ENCODE measurements at places on chromosomes 3 and 15. TPM values are rescaled to one million over a fixed set of nuclear protein-coding genes. Genes with fewer than 3 reads are reported as not detected.

The SEMA5B gene
- total RNA-seq: 0.21 TPM

The CCK gene
- total RNA-seq: 1.2 TPM

The TMEM207 gene
- total RNA-seq: not detected

The GP5 gene
- total RNA-seq: not detected

The PPM1L gene
- 0.50 TPM for total RNA-seq

The ISLR2 gene
- total RNA-seq: 0.15 TPM

The NRROS gene
- not detected for total RNA-seq

The KLHL25 gene
- total RNA-seq: 6.5 TPM

The IFRD2 gene
- 90.7 TPM for total RNA-seq

The DLL4 gene
- 0.65 TPM for total RNA-seq

The CCR3 gene
- total RNA-seq: not detected

The FBXO40 gene
- total RNA-seq: not detected
